Ovary (tissue), 10 donors: ENCODE measurements at places on chromosomes 4 and X. TPM values are rescaled to one million over a fixed set of nuclear protein-coding genes. Genes with fewer than 3 reads are reported as not detected.

- no peak for DNase-seq
Observed at GRCh38 chrX:53031380-53031779, 17.2 kb upstream of the GPR173 start.

DNA sequence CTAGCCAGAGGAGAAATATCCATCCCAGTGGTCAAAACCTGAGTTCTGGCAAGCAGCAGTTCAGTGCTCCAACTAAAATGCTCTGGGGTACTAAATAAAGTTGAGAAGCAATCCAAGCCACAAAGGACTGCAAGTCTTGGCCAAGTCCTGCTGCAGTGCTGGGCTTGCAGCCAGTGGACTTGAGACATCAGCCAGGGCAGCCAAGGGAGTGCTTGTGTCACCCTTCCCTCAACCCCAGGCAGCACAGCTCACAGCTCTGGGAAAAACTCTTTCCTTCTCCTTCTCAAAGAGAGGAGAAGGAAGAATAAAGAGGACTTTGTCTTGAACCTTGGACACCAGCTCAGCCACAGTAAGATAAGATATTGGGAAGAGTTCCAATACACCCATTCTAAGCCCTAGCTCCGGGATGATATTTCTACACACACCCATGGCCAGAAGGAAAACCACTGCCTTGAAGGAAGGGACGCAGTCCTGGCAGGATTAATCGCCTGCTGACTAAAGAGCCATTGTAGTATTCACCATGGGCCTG, 99.8 kb downstream of the PTCHD1 start:
- peak; percentile 37 for DNase-seq

DNA sequence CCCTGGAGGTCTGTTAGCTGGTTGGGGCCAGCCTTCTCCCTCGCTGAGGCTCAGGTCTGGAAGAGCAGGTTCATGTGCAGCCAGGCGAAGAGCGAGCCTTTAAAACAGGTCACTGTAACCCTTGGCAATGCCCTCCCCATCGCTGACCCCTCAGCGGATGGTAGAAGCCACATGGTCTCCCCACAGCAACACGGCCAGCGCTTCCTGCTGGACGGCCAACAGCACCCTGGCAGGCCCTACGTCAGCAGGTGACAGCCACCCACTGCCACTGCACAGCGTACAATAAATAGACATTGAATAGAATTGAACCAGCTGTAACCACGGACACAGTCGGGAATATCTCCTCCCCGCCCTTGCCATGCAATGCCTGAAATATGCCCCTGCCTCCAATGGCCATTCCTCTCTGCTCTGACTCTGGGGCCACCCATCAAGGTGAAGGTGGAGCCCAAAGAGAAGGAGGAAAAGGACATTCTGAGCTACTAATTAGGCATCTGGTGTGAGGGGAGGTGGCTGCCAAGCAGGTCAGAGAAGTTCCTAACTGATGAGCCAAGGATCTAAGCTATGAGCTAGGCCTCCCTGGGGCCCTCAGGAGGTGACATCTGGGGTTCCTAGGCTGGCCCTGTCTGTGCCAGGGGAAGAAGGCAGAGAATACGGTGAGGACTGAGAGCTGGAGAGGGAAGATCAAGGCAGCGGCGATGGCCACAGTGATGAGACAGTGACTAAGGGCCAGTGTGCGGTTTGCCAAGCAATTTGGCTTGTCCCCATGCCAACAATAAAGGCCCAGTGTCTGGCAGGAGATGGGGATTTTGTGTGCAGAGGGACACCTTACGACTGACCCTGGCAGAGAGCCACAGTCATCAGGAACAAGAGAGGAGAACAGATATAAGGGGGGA, 202.3 kb downstream of the BCOR start:
- DNase-seq, result no peak

GRCh38 chr4:108247387-108248049, 78.8 kb upstream of the LEF1 start:
- DNase-seq, result no peak

GRCh38 chr4:84493092-84493850, 5.8 kb downstream of the NKX6-1 start:
- DNase-seq, result no peak

DNA sequence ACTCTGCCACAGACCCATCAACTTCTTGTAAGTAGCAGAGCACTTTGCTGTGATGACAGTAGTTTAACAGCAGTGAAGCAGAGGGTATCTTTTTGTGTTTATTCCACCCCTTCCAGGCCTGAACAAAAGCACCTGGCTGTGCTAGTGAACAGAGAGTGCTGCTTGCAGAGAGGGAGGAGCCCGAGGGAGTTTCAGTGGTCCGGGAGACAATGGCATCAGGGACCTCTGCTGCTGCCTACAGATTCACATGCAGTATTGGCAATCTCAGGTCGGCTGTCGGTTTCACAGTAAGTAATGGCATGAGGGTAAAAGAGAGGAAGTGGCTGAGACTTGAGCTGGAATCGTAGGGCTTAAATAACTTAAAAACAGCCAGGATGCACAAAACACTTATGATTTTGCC, 755.8 kb downstream of the RPA4 start:
- DNase-seq, result no peak

DNA sequence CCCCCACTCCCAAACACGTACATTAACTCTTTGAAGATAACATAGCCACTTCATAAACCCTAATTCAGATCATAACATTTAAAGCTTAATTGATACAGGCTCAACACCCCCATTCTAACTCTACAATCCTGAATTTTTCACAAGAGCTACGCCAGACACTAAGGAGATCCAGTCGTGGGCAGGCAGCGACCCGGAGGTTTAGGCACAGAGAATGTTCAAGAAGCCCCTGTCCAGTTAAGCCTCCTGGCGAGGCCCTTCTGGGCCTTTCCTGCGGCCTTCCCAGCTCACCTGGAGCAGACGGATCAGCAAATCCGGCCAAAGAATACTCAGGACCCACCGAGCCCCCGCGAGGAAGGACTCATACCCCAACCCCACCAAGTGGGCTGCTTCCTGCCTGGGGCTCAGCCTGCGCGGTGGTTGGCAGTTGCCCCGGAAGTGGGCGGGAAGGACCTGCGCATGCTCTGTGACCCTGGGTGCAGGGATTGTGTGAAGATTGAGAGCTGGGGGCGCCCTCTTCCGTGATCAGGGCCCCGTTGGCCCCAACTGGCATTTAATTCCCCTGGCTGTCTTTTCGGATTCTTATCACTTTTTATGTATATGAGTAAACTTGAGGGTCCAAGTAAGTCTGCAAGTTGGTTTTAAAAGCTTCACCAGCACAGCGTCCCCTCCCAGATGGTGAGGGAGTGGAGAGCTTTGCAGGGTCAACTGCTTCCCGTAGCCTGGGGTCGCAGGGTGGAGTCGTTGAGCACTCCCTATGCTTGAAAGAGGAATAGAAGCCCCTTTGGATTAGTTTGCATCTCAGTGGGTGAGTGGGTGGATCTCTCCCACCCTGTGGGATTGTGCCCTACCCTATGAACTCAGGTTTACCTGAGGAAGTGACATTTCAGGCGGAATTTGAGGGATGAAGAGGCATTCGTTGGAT, at the start of gene TRIM61:
Gene TRIM61 (minus strand): TSS at position 415 of the 922 bp plus-strand sequence. CDS start 7,655 bp downstream, outside the sequence.
- peak; percentile 26 for DNase-seq

GRCh38 chr4:925771-926500, 6.2 kb downstream of the GAK start:
- DNase-seq, result no peak

GRCh38 chr4:8820178-8821102, 51.2 kb downstream of the HMX1 start:
- DNase-seq, result no peak

DNA sequence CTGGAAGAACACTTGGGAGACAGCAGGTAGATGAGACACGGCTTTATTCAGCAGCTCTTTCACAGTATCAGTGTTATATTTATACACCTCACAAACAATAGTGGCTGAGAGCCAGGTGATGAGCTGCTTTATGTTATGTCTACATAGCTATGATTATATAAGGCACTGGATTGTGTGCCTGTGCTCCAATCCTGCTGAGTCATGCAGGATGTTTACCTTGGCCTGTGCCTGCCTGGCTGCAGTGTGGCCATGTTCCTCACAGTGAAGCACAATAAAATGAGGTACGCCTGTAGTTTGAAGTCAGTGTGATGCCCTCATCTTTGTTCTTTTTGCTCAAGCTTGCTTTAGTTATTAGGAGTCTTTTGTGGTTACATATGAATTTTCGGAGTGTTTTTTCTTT, 31.3 kb downstream of the CXCL13 start:
- DNase-seq, result no peak

GRCh38 chr4:147194604-147195003, 248.9 kb upstream of the TTC29 start:
- no peak for DNase-seq

DNA sequence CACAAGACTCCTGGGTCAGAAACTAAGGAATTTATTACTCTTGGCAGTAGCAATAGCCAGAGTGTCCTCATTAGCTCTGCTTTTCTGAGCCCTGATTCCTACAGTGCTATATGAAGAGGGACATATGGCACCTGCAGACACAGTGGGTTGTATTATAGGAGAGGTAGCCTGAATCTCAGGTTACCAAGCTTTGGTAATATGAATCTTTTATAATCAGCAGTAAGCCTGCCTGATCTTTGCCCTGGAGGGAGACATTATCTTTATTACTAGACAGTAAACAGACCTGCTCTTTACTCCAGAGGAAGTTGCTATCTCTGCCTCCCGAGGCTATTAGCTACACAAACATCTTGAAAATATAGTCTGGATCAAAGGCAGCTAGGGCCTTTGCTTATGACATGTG, 62.5 kb upstream of the HOPX start:
- no peak for DNase-seq

- DNase-seq, result no peak
Observed at GRCh38 chr4:139692309-139693012, 26.8 kb downstream of the MGST2 start.

DNA sequence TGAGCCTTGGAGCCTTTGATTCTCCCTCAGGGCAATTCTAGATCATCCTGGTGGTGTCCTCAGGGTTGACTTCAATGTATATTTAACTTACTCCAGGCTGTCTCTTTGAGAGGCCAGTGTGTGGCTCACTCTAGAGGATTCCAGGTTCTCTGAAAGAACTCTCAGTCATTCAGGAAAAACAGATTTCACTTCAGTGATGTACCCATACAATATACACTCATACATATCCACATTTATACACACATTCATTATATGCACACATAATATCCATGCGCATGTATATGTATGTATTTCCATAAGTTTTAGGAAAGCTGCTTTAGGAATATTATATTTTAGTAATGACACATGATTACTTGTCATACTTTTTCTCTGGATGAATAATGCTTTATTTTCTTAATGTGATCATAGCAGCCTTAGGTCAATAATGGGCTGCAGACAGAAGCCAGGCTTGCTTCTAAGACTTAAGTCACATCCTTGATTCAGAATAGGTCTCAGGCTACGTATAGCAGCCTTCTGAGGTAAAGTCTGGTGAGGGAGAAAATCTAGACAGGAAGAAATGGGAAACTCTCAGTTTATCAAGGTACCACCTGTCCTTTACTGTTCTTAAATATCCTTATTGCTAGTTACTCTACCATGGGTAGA, 397.0 kb downstream of the GPAT3 start:
- no peak for DNase-seq

DNA sequence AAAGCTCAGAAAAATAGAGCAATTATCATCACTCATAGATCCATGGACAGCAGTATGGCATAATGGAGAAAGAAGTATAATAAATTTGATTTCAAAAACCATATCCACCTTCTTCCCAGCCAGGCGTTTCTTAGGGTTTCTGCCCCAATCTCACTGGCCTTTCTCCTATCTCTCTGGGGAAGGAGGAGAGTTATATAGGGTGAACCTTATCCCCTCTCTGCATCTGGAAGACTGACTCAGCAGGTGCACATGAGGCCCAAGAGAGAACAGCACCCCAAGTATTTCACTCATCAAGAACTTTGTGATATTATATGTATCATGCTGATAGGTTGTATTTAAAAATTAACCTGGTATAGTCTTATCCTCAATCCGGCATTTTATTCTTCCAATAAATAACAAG, 318.8 kb upstream of the RASGEF1B start:
- no peak for DNase-seq

- no peak for DNase-seq
Observed at GRCh38 chrX:53084863-53085262, 2.7 kb downstream of the TSPYL2 start.

DNA sequence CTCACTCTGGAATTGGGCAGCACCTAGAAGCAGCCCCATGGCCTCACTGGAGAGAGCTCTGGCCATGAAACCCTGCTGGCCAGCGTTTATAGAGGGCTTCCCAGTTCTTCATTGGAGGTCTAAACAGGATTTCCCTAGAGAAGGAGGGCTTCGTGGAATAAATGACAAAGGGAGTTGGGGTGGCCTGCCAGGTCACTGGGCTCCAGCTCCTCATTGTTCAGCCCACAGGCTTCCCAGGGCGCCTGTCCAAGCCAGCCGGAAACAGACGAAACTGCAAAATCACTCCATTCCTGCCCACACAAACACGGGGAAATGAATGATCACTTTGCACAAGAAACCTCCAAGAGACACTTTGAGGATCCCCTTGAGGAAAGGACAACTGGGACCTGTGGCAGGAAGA, 189.7 kb downstream of the TSPAN5 start:
- DNase-seq, result peak; percentile 48

DNA sequence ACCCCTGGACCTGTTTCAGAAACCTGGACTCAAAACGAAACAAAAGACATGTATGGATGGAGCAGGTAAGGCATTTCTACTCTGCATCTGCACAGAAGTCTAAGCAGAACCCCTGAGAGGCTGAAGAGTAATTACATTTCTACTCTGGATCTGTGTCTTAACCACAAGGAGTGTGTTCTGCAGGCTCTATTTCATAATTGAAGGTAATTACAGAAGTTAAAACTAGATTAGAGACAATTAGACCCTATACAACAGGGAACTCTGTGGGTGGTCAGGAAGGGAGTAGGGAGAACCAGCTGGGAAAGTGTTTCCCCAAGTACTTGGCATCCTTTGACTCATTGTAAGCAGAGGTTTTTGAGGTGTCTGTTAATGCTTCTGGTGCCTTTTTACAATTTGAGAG, 69.8 kb downstream of the IGSF1 start:
- DNase-seq, result no peak

DNA sequence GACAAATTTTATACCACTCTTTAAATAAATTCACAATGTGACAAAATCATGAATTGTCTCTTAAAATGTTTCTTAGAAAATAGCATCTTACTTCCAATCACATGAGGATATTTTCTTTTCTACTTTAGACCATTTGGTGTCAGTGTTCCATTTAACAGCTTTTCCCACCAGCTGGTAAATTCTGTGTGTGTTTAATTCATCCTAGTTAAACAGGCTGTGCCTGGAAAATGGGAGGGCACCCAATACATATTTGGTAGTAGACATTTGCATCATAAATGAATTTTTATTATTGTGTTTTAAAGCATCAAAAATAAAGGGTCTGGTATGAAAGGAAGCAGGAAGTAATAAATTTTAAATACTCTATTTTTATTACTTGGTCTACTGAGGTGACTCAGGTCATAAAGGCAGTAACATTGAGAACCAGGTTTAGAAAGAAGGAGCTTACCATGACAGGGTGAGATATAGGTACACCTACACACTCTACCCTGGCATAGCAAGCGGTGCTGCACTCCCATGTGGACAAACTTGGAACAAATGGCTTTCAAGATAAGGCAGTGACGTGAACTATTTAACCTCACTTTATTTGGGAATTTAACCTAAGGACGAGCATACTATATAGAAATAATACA, 344.5 kb downstream of the BMPR1B start:
- no peak for DNase-seq

- DNase-seq, result no peak
Observed at GRCh38 chr4:20544645-20545044, 155.6 kb upstream of the PACRGL start.

GAGE2A gene
- not detected for total RNA-seq

PRKX gene
- total RNA-seq, result 23.1 TPM

HMX1 gene
- not detected for total RNA-seq

SULT1B1 gene
- 6.4 TPM for total RNA-seq

PNMA6F gene
- not detected for total RNA-seq
